ENCODE measurements at places on chromosomes 1 and 21. TPM values are rescaled to one million over a fixed set of nuclear protein-coding genes. Genes with fewer than 3 reads are reported as not detected.

ITLN2 gene
- total RNA-seq = not detected

GRCh38 chr21:46643379-46644177 lies 8.1 kb downstream of the PRMT2 start:
- H3K4me1 ChIP-seq = peaks cover 2% of the 10 kb centered on the region
- no peak overlapping the region for H3K27ac ChIP-seq
- no peak for DNase-seq
- H3K4me3 ChIP-seq = no peak overlapping the region
- H3K27me3 ChIP-seq = no peaks in the 10 kb centered on the region

- H3K27me3 ChIP-seq = no peaks in the 10 kb centered on the region
- peaks cover 30% of the 10 kb centered on the region for H3K36me3 ChIP-seq
- H3K4me1 ChIP-seq = peaks cover 8% of the 10 kb centered on the region
- H3K4me3 ChIP-seq = no peak overlapping the region
Measured at GRCh38 chr21:44789880-44790279, 11.7 kb downstream of the UBE2G2 start.

DNA sequence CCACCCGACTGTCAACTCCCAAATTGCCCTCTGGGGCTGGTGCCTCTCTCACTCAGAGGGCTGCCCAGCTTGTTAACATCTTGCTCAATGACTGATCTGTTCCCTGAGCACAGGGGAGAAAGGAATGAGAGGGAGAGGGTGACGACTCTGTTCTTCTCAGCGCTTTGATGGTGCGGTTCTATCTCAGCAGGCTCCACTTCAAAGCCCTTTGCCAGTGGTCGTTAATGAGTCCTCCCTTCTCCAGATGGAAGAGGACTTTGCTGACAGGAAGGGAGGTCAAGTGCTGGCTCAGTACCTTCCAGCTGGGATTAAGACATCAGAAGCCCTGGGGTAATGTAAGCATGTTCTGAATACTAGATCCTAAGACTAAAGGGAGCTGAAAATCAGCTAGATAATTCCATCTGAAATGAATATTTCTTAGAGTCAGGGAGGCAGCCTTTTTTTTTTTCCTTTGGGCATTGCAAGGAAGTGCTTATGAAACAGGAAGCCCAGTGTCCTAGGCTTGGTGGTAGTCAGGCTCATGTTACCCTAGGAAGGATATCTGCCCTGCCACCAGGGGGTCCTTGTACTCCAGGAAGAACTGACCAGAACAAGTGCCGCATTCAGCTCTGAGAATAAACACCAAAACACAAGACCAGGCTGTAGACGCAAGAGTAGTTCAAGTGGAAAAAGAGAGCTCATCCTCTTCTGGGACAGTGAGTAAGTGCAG lies 4.7 kb downstream of the FMOD start:
- peaks cover 25% of the 10 kb centered on the region for H3K4me1 ChIP-seq
- DNase-seq = no peak
- no peak overlapping the region for H3K4me3 ChIP-seq
- no peaks in the 10 kb centered on the region for H3K36me3 ChIP-seq
- no peaks in the 10 kb centered on the region for H3K27me3 ChIP-seq
- H3K27ac ChIP-seq = no peak overlapping the region

GRCh38 chr1:230536641-230537155 lies 105.6 kb upstream of the COG2 start:
- H3K36me3 ChIP-seq = no peaks in the 10 kb centered on the region
- DNase-seq = no peak
- H3K27ac ChIP-seq = no peak overlapping the region
- no peaks in the 10 kb centered on the region for H3K4me1 ChIP-seq
- no peak overlapping the region for H3K4me3 ChIP-seq
- H3K27me3 ChIP-seq = no peaks in the 10 kb centered on the region

DNA sequence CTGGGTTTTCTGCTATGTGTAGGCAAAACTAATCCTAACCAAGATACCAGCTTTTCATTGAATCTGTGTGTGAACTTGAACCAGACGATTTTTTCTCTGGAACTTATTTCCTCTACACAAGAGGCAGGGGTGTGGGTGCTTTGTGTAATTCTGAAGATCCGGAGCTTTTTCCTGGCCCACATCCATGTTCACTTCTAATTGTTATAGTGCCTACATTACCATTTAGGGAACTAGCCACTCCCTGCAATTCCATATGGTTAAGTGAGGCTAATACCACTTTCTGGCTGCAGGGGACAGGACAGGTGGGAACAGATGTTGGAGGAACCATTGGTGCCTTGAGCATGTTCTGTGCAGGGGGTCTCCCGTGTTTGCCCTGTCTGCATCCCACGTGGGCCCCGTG lies 83.4 kb upstream of the FMN2 start:
- no peak overlapping the region for H3K4me3 ChIP-seq
- DNase-seq = no peak
- no peaks in the 10 kb centered on the region for H3K36me3 ChIP-seq
- H3K27ac ChIP-seq = no peak overlapping the region
- no peaks in the 10 kb centered on the region for H3K4me1 ChIP-seq

LRRIQ3 gene
- 1.5 TPM for total RNA-seq

GRCh38 chr1:6158181-6158580 lies 21.9 kb downstream of the CHD5 start:
- H3K36me3 ChIP-seq = no peaks in the 10 kb centered on the region
- no peaks in the 10 kb centered on the region for H3K4me1 ChIP-seq
- no peaks in the 10 kb centered on the region for H3K27me3 ChIP-seq
- H3K27ac ChIP-seq = no peak overlapping the region
- H3K4me3 ChIP-seq = no peak overlapping the region

DNA sequence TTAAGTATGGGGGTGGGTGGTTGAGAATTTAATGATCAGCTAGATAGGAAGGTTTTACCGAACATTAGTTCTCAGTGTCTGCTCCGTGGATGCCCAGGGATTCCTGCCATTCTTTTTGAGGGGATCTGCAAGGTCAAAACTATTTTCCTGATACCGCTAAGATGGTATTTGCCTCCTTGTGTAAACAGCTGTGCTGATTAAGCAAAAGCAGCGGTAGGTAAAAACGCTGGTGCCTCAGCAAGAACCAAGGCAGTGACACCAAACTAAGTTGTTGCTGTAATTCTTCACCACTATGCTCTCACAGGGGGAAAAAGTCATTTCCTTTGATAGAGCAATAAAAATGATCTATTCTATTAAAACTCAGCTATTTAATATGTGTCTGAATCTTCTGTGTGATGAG lies 229.0 kb downstream of the FMN2 start:
- no peak overlapping the region for H3K4me3 ChIP-seq
- H3K27me3 ChIP-seq = no peaks in the 10 kb centered on the region

DNA sequence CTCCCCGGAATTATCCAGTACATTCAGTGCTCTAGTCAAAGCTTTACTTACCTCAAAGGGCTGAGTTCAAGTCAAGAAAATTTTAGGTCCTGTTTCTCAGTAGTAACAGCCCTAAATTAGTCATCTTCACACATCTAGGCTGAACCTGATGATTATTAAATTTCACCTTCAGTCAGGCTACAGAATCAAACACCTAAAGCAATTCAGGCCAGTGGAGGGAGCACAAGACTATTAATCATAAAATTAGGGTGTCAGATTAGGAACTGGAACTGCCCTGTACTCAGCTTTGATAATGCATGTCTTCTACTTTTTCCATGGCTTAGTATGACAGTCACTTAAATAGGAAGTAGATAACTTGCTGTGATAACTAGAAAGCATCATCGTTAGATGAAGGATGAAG lies 28.4 kb upstream of the BCAS2 start:
- DNase-seq = no peak
- no peak overlapping the region for H3K27ac ChIP-seq
- no peak overlapping the region for H3K4me3 ChIP-seq
- peaks cover 50% of the 10 kb centered on the region for H3K36me3 ChIP-seq
- H3K4me1 ChIP-seq = no peaks in the 10 kb centered on the region
- no peaks in the 10 kb centered on the region for H3K27me3 ChIP-seq

DNA sequence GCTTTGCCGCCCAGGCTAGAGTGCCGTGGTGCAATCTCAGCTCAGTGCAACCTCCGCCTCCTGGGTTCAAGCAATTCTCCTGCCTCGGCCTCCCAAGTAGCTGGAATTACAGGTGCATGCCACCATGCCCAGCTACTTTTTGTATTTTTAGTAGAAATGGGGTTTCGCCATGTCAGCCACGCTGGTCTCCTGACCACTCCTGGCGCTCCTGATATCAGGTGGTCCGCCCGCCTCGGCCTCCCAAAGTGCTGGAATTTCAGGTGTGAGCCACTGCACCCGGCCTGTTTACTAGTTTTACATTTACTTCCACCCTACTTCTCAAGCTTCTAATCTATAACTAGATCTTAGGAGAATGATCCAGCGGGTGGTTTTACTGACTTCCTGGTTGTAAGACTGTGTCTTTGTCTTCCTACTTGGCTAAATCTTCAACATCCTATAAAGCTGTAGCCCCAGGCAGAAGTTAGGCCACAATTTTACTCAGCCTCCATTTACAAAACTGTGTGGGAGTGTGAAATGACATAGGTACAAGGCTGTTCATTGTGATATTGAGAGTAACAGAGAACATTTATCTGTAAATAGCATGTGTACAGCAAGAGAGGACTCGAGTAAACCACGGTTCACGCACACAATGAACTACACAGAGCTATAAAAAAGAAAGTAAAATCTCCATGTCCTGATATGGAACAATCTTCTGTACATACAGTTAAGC lies 9.6 kb upstream of the POU2F1 start:
- H3K36me3 ChIP-seq = no peaks in the 10 kb centered on the region
- H3K4me3 ChIP-seq = no peak overlapping the region
- H3K4me1 ChIP-seq = no peaks in the 10 kb centered on the region
- H3K27ac ChIP-seq = no peak overlapping the region
- H3K27me3 ChIP-seq = no peaks in the 10 kb centered on the region

DNA sequence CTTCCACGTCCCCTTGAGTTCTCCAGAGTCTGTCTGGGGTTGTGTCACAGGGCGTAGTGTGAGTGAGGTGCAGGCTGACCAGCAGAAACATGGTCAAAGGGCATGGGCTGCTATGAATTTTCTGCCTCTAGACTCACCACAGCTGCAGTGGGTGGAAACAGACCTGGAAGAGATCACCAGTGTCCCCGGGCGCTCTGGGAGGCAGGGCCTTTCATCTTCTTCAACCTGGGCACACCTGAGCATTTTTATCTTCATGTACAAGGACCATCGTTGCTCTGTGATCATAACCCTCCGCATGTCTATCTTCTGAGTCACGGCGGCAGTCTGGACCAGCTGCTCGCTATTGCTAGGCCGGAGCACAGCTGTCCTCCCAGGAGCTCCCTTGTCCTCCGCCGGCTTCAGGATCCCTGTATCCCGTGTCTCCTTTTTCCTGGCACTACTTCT lies 29.6 kb downstream of the DEGS1 start:
- H3K4me3 ChIP-seq = no peak overlapping the region
- no peaks in the 10 kb centered on the region for H3K36me3 ChIP-seq
- no peak overlapping the region for H3K27ac ChIP-seq
- DNase-seq = no peak

GRCh38 chr1:201530741-201531531 lies 8.0 kb upstream of the NAV1 start:
- peaks cover 11% of the 10 kb centered on the region for H3K4me1 ChIP-seq
- DNase-seq = peak; percentile 90
- H3K27me3 ChIP-seq = no peaks in the 10 kb centered on the region
- H3K4me3 ChIP-seq = no peak overlapping the region
- no peaks in the 10 kb centered on the region for H3K36me3 ChIP-seq

- H3K27ac ChIP-seq = no peak overlapping the region
- DNase-seq = no peak
- H3K36me3 ChIP-seq = no peaks in the 10 kb centered on the region
- no peaks in the 10 kb centered on the region for H3K4me1 ChIP-seq
- H3K4me3 ChIP-seq = no peak overlapping the region
- no peaks in the 10 kb centered on the region for H3K27me3 ChIP-seq
Measured at GRCh38 chr1:53708687-53709086, 30.3 kb downstream of the GLIS1 start.

DNA sequence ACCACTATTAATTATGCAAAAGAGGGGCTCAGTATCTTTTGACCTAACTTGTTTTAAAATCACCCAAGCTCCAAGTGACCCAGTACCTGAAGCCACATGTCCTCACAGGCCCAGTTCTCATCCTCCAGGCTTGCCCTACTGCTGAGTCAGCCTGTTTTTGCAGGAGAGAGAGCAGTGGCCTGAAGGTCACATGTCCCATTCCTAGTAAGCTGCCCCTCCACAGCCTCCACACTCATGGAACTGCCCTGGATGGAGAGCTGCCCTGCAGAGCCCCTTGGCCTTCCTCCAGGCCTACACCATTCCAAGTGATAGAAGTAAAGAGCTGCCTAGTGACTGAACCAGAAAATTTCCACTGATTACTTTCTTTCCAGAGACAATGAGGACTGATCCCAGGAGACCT lies 139.8 kb upstream of the ST6GALNAC5 start:
- no peaks in the 10 kb centered on the region for H3K4me1 ChIP-seq
- no peak overlapping the region for H3K27ac ChIP-seq
- no peaks in the 10 kb centered on the region for H3K27me3 ChIP-seq
- no peaks in the 10 kb centered on the region for H3K36me3 ChIP-seq

DNA sequence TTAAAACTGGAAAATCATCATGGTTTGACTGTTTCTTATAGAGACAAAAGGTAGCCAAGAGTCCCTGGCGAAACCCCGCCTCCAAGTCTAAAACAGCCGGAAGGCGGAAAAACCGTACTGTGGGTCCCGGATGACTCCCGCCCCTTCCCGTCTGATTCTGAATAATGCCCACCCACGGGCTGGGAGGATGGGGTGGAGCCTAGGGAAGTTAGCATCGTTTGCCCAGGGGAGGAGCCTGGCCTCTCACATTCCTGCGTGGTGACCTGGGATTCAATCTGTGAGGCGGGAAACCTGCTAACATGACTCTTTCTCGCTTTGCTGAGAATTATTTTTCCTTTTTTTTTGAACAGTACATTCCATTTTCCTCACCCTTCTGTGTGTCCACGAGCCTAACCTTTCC lies 124.9 kb downstream of the KCNK1 start:
- H3K27ac ChIP-seq = no peak overlapping the region
- H3K4me3 ChIP-seq = no peak overlapping the region
- H3K27me3 ChIP-seq = no peaks in the 10 kb centered on the region
- no peaks in the 10 kb centered on the region for H3K36me3 ChIP-seq
- no peak for DNase-seq

- H3K4me3 ChIP-seq = no peak overlapping the region
- DNase-seq = no peak
- no peaks in the 10 kb centered on the region for H3K27me3 ChIP-seq
- H3K4me1 ChIP-seq = peaks cover 11% of the 10 kb centered on the region
- no peaks in the 10 kb centered on the region for H3K36me3 ChIP-seq
- H3K27ac ChIP-seq = no peak overlapping the region
Measured at GRCh38 chr1:156149374-156150332, 3.7 kb upstream of the SEMA4A start.

TFF3 gene
- total RNA-seq = 1.2 TPM
